D341Med (cell line): ENCODE measurements at places on chromosomes 13 and 19.

GRCh38 chr19:579111-579841 is 6.9 kb downstream of the BSG start:
- no peak for DNase-seq

DNA sequence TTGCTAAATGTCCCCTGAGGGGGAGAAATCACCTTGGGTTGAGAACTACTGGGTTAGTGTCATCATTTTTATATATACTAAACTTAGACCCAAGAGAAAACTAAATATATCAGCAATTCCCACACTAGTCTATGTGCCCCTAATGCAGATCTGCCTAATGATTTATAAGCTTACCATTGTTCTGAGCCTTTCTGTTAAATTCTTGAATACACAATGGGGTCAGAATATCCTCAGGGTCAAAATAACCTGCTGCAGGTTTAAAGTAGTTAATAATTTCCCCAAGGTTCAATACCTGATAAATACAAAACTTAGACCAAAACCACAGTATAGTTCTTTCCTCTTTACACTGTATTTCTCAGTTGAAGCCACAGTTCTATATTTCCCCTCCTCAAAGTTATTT is 4.6 kb downstream of the VWA8 start:
- DNase-seq, result no peak

- DNase-seq, result no peak
Measured at GRCh38 chr13:40982772-40983171, 36.3 kb downstream of the ELF1 start.

DNA sequence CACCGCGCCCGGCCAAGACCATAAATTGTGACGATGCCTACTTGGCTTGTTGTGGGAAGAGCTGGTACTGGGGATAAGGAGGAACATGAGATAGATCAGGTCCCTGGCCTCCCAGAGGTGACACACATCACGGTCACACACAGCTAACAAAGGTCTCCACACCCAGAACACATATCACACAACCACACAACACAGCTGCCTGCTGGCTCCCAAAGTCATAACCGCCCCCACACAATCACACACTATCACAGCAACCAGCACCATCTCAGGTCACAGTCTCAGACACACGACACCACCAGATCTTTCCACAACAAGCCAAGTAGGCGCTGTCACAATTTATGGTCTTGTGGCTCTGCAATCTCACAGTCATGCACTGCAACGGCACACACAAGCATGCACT is 5.7 kb downstream of the COL5A3 start:
- DNase-seq, result peak; percentile 6

GRCh38 chr19:40216777-40217026 is 1.5 kb downstream of the TTC9B start:
- no peak for DNase-seq

DNA sequence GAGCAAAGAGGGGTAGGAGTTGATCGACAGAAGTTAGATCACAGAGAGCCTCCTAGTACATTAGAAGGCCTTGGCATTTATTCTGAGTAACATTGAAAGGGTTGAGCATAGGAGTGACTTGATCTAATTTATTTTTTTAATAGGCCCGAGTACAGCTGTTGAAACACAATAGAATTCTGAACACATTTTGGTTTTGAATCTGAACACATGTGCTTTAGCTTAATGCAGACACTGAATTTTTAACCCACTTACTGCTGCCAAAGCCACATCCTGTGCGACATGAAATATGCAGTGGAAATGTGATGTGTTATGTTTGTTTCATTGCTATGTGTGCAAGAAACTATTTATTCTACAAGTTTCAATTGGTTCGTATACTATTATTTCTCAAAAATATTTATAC is 1505.9 kb downstream of the PCDH9 start:
- DNase-seq, result no peak

GRCh38 chr13:99630269-99630898 is 129.1 kb downstream of the TM9SF2 start:
- no peak for DNase-seq

DNA sequence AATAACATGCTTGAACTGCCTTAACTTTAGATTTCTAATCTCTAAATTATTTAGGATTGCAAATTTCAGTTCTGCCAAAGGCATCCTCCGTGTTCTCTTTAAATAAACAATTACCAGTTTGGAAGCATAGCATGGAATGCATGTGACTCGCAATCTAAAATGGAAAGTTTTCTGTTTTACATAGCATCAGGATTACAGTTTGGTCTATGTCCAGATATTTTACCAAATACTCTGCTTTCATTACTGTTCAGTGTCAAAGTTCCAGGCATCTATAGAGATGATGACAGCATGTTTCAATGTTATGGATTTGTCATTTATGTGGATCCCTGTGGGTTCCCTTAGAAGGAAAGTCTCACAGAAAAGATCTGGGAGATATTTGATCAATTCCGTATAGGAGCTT is 16.8 kb downstream of the FLT1 start:
- no peak for DNase-seq

DNA sequence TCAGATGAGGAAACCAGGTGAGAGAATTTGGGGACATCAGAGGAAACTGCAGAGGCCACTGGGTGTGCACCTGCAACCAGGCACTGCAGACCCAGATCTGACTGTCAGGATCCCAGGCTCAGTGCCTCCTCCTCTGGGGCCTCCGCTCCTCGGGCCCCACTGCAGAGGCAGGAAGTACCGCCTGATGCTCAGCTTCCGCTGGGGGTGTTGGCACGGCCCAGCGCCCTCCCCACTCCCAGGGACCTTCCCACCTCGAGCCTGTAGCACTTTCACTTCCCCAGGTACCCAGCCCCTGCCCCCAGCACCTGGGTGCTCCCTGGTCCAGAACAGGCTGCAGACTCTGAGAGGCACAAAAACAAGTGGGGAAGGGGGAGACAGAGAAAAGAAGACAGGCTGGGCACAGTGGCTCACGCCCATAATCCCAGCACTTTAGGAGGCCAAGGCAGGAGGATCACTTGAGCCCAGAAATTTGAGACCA is 1.4 kb upstream of the CD37 start:
- no peak for DNase-seq

GRCh38 chr19:51365211-51365964 is 800 bp downstream of the ETFB start:
- DNase-seq, result no peak

DNA sequence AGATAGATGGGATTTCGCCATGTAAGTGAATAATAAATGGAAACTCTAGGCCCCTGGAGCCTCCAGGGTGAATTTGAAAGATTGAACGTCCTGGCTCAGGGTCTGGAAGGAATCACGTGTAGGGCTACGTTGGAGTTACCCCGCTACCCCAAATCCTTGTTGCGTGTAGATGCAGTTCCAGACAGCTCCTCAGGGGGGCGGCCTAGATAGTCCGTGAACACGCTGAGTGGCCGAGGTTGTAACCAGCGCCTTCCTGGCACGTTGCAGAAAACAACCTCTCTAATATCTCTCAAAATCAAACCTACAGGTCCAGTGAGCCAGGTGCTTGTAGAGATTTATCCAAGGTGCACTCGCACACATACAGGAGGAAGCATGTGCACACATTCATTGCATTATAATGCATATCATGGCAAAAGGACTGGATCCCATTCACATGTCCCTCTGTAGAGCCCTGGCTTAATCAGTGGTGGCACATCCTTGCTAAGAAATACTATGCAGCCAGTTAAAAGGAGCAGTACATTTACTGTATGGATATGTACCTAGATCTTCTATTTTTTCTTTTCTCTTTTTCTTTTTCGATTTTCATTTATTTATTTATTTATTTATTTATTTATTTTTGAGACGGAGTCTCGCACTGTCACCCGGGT is 2.5 kb upstream of the KEAP1 start:
- peak; percentile 48 for DNase-seq

DNA sequence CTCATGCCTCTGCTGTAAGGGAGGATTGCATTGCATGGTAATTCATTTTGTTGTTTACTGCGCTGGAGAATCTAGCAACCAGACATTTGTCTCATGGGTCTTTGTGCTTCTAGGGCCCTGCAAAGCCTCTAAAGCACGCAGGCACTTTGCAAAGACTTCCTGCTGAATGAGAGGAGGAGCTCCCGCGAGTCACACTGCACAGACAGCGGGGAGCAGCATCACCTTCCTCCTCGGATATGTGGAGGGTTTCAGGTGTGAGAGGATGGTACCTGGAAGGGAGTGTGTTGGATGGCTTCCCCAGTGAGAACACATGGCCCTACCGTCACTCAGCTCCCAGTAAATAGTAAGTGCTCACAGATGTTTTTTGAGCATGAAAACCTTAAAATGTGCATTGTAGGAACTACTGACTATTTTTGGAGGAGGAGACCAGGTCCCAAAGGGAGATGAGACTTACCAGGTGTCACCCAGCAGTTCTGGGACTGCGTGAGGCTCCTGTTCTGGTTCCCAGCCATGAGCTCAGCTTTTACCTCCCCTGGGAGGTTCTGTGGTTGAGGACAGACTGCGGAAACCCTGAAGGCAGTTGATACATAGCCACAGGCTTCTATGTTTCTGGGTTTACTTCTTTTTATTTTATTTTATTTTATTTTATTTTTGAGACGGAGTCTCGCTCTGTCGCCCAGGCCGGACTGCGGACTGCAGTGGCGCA is 278.0 kb downstream of the FGF9 start:
- no peak for DNase-seq

GRCh38 chr13:112326821-112327370 is 49.3 kb upstream of the SPACA7 start:
- DNase-seq, result no peak

DNA sequence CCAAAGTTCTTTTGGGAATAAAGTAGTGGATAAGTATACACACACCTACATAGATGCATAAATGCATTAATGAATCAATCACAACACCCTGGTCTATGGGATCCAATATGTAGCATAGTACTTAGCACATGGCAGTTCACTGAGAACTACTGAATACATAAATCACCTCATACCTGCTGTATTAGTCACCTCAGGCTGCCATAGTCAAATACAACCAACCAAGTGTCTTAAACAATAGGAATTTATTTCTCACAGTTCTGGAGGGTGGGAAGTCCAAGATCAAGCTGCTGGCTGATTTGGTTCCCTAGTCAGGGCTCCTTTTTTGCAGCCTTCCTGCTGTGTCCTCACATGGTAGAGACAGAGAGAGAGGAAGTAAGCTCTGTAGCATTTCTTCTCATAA is 228.2 kb downstream of the NHLRC3 start:
- no peak for DNase-seq

DNA sequence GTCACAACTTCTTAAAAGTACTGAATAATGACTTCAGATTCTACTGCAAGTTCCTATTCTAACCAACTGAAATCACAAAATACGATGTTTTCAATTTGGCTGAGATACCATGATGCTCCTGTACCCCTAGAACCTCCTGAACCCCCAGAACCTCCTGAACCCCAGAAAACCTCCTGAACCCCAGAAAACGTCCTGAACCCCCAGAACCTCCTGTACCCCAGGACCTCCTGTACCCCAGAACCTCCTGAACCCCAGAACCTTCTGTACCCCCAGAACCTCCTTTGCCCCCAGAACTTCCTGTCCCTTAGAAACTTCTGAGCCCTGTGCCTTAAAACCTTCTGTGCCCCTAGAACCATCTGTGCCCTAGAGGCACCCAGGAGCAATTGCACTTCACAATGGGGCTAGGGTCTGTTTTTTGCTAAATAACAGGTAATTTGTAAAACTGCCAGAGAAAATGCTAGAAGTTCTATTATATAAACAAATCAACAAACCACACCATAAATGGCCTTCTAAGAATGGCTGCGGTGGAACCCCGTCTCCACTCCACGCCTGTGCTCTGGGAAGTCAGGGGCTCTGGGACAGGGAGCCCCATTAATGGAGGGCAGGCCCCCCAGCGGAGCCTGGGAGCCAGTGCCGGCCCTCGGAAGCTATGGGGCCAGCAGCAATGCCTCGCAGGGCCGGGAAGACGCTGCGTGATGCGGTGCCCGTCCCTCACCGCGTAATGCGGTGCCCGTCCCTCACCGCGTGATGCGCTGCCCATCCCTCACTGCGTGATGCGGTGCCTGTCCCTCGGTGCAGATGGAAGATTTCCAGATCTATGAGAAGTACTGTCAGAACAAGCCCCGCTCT is 21.3 kb upstream of the F7 start:
- DNase-seq, result no peak

GRCh38 chr19:41998246-41999020 is 4.4 kb upstream of the ATP1A3 start:
- peak; percentile 91 for DNase-seq

GRCh38 chr19:17020385-17020784 is 6.2 kb downstream of the CPAMD8 start:
- DNase-seq, result no peak

DNA sequence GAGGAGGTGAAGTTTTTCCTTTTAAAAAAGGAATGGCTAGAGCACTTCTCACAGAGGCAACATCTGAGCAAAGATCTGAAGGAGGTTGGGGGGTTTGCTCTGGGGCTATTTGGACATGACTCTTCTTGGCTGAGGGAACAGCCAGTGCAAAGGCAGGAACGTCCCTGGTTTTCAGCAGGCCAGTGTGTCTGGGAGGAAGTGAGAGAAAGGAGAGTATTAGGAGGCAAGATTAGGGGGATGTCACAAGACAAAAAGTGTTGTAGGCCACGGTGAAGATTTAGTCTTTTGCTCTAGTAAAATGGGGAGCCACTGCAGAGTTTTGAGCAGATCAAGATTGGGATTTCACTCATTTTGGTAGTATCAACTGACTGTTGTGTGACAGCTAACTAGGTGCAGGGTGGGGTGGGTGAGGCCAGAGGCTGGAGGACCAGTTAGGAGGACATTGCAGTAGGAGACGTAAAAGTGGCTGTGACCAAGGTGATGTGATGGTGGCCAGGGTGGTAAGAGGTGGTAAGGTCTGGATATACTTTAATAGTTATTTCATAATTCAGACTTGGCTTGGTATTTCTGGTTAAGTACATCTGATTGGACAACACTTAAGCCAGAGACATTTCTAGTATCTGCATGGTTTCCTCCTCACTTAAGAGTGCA is 40.6 kb downstream of the WDFY2 start:
- DNase-seq, result no peak

DNA sequence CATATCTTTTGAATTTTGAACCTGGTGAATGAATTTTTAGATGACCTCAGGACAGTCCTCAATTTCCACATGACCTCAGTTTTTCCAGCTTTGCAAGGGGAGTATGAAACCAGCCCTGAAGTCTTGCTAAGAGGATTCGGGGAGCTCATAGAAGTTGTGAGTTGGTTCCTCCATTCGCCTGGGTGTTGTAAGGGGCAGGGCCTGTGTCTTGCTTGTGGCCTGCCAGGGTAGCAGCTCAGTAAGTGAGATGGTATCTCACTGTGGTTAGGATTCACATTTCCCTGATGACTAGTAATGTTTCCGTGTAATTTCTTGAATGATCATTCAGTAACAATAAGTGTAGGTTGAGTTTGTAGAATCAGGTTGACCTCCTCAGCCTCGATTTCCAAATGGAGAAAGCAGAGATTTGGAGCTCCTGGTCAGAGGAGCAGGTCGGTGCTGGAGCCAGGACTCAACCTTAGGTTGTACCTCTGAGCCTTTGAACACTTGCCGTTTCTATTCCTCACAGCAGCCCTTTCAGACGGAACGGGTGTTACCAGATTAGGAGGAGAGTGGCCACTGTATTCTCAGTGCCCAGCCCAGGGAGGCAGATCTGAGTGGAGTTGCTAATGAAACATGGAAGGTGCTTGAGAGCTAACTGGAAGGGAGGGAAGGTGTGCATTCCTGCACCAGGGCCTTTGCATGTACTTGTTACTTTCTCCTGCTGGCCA is 14.6 kb downstream of the NACC1 start:
- no peak for DNase-seq

- DNase-seq, result peak; percentile 95
Measured at GRCh38 chr19:10251792-10252694, at the start of gene MRPL4. Gene MRPL4 (plus strand): TSS chr19:10252214. CDS start chr19:10252254, 40 bp downstream.

GRCh38 chr13:20024702-20025101 is 66.2 kb downstream of the ZMYM2 start:
- no peak for DNase-seq

GRCh38 chr13:110644892-110645521 is 29.7 kb downstream of the NAXD start:
- peak; percentile 57 for DNase-seq

- DNase-seq, result no peak
Measured at GRCh38 chr13:46665633-46666482, 112.9 kb downstream of the LRCH1 start.
